ENCODE measurements at places on chromosomes 6 and 20.

DNA sequence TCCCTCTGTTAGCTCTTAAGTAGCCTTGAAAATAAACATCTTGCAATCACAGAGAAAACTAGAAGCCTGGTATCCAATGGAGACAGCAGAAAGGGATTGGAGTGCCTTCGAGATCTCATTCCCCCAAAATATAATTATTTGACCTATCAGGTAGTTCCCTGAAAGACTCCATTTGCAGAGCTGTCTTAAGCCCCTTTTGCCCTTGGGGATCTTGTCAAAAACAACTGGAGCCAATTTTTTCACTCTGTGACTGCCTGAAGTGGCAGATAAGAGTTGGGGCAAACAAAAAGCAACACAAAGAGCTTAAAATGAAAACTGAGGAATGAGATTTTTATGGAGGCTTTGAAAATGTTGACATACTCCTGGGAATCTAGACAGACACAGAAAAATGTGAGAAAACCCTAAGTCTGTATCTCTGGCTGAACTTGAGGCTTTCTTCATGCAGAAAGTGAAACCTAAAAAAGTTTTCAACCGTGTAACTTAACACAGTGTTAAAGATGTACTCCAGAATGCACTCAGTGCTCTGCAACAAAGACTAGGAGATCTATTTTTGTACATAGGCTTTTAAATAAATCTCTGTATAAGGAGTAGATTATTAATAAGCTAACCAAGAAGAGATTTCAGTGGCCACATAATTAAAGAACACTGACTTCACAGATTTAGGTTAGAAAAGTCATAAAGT, 971.1 kb upstream of the MAN1A1 start:
- DNase-seq = no peak

- DNase-seq = no peak
Observed at GRCh38 chr6:31265926-31266325, 6.0 kb downstream of the HLA-C start.

- DNase-seq = no peak
Observed at GRCh38 chr20:38631155-38632022, 29.8 kb downstream of the ARHGAP40 start.

GRCh38 chr6:20947977-20948376, 413.7 kb downstream of the CDKAL1 start:
- DNase-seq = no peak

DNA sequence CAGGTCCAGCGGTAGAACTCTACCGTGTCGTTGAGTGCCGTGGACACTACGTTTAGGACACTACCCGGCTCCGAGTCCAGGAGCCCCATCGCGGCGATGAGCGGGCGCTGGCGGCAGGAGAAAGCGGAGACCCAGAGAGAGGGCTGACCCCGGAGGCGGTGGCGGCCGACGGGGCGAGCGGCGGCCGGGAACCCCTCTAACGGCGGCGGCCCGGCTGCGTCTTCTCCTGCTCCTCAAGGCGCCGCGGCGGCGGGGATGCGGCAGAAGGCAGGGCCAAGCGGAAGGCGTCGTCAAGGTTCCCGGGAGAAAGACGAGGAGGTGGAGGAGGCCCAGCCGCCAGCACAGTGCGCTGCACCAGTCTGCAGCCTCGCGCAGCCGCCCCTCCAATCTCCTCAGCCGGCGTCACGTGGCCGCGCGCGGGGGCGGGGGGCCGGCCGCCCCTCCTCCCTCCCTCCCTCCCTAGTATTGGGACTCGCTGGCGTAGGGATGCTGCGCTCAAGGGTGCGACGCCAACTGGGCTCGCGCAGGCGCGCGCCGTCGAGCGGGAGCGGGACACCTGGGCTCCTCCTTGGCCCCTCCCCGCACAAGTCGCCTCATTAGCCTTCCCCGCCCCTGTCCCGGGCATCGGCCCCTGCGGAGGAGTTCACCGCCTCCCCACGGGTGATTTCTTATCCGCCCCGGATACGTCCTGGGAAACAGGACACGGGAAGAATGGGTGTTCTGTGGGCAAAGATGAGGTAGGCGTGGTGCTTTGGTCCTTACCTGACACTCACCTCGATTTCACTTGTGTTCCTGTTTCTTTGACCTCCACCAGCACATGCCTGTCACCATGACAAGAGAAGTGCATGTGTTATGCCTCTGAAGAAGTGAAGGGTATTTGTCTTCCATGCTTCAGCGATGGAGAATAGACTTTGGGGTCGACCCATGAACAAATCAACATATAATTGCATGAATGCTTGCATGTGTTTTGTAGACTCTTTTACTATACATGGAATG, at the start of gene ELOVL4:
Gene ELOVL4 (minus strand): TSS at position 363 of the 996 bp plus-strand sequence. CDS start 274 bp downstream, at position 89.
- peak; percentile 72 for DNase-seq

DNA sequence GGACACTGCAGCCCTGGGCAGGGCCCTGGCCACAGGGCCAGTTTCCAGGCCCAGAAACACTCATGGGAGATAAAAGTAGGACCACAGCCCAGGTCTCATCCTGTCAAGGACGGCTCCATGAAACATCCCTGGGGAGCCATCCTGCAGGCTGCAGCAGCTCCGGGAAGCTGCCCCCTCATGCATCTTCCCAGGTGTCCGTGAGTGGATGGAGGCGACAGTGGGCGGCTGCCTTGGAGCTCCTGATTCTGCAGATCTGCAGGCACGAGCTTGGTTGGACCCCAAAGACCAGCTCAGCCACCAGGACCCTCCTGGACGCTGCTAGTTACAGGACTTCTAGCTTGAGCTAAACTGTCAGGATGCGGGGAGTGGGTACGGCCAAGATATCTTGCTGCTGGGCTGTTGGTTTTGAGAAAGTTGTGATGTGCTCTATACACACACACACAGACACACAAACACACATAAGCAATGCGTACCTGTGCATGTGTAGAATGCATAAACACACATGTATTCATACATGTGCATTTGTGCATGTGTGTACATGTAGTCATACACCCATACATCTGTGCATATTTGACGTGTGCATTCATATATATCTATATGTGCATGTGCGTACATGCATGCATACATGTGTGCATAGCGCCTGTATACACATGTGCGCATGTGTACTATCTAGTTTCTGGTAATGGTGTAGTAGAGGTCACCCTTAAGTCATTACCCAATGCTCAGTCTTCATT, 297.8 kb downstream of the TAF4 start:
- no peak for DNase-seq

GRCh38 chr6:146787876-146788508, 189.2 kb downstream of the ADGB start:
- DNase-seq = no peak

DNA sequence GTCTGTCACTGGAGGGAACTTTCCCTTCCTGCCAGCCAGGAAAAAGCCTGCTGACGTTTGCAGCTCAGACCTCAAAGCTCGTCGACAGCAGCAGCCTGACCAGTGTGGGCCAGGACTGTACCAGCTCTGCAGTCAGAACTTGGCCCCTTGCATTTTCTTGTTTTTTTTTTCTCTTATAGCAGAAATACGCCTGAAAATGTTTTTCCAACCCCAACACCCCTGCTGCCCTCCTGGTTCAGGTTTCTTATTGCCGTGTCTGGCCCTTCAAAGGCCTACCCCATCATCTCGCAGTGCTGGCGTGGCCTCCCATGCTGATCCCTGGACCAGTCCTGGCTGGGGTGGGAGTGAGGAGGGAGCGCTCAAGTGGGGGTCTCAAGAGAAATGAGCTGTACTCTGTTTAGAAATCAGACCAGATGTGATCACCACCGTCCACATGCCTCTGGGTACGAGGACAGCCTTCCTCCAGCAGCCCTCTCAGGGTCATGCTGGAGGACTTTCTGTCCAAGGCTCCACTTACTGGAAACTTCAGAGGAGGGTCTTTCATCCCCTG, 169.0 kb downstream of the FOXC1 start:
- no peak for DNase-seq

DNA sequence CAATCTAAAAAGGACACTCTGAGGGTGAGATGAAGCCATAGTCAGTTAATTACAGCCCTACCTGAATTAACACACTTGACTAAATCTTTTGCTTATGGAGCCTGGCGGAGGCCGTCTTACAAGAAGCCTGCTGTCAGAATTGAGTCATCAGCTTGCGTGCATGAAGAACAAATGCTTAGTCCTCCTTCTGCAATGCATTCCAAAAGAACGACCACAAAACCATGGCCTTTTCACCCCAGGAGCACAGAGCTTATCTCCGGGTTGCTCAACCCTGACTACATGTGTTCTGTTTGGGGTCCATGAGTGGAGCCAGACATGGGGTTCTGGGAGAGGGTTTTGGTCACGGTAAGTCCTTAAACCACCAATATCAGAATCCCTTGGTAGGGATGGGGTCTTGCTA, 318.1 kb downstream of the CLIC5 start:
- DNase-seq = no peak

GRCh38 chr20:62571669-62572344, 70.5 kb upstream of the SLCO4A1 start:
- no peak for DNase-seq

GRCh38 chr6:107064579-107065065, 36.6 kb downstream of the MTRES1 start:
- DNase-seq = no peak

- DNase-seq = no peak
Observed at GRCh38 chr6:132065556-132065955, 114.4 kb upstream of the CCN2 start.

GRCh38 chr6:13378669-13379590, 50.6 kb upstream of the TBC1D7 start:
- DNase-seq = peak; percentile 68

GRCh38 chr6:151961809-151962208, 154.3 kb downstream of the ESR1 start:
- DNase-seq = no peak

DNA sequence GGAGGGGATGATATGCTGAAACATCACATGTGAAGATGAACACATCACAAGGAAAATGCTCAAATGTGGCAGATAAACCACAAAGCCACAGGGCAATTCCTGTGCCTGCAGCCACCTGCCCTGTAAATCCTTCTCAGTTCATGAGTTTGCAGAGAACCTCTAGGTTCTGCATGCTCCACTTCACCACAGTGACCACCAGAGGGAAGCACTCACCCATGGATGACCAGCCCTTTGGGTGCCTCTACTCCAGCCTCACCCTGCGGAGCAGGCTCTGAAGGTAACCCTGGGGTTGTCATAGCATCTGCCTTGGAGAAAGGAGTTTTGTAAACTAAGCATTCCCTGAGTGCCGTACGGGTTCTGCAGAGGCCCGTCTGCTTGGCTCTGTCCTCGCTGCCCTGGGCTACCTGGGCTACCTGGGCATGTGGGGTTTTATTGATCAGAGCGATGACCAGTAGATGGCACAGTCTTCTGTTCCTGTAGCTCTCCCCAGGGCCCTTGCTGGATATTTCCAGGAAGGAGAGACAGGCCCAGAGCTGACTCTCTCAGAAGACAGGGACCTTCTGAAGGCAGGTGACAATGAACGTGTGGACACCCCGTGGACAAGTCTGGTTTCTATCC, 31.7 kb upstream of the CST1 start:
- no peak for DNase-seq

DNA sequence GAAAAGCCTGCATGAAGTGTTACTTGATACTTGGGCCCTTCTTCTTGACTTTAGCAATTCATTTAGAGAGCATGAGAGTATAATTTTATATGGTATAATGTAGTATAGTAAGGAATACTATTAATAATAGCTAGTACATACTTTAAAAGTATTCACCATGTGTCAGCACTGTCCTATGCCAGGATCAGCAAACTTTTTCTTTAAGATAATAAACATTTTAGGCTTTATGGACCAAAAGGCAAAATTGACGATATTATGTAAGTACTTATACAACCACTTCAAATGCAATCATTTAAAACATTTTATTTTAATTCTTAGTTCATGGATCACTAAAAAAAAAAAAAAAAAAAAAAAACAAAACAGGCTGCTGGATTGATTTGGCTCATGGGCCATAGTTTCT, 163.9 kb downstream of the IBTK start:
- no peak for DNase-seq

DNA sequence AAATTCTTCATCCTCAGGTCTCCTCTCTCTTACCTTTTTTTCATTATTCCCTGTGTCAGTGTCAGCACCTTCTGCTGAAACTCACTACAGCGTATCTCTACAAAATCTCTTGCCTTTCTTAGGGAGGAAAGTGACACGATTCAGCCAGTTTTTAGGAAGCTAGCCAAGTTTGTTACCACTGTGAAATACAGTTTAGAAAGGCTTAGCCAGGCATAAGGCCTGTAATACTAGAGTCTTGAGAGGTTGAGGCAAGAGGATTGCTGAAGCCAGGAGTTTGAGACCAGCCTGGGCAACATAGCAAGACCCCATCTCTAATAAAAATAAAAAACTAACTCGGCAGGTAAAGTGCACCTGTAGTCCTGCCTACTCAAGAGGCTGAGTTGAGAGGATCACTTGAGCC, 16.7 kb downstream of the TAB2 start:
- no peak for DNase-seq

DNA sequence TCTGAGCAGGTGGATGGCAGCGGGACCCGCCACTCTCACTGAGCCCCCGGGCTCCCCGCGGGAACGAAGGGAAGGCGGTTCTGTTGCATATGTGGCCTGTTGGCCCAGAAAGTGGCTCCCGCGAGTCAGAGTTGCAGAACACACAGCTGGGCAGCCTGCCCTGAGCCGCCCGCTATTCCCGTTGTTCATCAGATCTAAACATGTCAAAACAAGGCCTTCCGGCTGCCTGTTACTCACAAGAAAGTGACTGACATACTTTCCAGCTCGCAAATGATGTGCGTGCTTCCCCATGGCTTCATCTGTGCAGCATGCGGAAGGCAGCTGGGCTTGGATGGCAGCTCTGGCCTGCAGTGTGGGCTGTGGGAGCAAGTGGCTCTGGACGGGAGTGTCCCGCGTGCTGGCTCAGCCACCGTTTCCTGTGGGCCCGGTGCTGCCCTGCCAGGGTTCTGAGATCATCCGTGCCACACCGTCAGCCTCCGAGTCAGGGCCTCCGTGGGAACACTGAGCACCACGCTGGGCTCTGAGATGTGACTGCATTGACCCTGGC, 227.3 kb downstream of the ERMARD start:
- no peak for DNase-seq

GRCh38 chr6:32627831-32628230, 9.4 kb upstream of the HLA-DQA1 start:
- DNase-seq = no peak

DNA sequence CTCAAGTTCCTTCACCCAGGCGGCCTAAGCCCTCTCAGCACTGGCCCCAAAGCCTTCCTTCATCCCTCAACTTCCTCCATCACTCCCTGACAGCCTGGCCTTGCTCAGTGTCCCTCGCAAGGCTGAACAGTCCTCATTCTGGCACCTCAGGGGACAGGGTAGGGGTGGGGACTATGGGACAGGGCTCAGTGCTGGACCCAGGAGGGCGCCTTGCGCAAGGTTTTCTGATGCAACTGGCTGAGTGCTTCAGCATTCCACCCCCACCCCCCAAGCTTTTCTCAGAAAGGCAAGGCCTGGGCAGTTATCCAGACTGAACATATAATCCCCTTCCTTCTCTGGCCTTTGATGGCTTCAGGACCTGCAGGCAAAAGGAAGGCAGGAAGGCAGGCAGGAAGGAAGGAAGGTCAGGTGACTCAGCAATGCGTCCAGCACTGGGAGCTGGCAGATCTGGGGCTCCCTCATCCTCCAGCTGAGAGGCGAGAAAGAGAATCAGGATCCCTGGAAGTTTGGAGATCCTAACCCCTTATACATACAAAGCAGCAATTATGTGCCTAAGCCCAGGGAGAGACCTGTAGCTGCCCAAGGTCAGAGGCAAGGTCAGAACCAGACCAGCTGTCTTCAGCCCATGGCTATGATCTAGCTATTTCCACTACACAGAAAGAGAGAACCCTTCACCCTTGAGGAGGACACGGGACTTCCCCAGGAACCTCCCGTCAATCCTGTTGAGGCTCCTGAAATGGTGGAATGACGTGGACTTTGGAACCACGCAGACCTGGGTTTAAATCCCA, 8.6 kb upstream of the TRIB3 start:
- no peak for DNase-seq
